ENCODE measurements at places on chromosomes 5 and 9.

DNA sequence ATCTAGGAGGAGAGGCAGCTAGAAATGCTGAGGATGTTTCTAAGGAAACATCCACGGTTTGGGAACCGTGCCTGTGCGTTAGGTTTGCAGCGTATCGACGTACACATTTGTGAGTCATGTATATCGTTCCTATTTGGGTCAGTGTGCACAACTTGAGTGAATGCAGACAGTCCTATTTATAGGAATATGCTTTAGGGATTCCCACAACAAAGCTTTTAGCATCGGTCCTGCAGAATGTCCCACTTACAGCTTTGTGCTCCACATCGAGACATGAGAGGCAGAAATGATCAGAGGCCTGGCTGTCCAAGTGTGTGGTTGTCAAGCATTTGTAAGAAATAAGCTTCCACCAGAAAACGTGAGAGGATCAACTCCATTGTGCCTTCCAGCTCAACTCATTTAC lies 1282.7 kb upstream of the WWC1 start:
- DNase-seq, result no peak

DNA sequence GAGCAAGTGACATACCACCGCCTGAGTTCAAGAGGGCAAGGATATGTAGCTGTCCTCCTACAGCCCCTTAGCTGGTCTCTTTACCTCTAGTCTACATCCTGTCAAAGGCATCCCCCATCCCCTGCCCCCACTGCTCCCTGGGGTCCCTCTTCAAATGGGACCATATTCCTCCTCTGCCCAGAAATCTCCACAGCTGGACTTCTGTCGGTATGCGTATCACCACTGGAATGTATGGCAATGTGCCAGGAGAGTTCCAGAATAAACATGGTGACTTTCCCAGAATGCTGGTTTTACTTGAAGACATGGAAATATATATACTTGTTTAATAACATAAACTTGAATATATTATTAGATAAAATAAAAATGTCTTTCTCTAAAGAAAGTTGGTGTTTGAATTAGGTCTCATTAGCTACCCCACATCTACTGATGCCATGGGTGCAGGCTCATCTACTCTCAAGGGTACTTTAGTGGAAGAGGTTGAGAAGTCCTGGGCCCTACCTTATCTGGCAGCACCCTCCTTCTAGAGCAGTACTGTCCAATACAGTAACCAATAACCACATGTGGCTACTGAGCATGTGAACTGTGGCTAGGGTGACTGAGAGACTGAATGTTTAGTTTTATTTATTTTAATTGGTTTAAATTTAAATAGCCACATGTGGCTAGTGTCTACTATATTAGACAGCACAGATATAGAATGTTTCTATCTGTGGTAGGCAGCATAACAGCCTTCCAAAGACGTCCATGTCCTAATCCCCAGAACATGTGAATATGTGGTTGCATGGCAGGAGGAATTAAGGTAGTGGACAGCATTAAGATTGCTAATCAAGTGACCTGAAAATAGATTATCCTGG lies 181.7 kb upstream of the SLC30A5 start:
- DNase-seq, result no peak

DNA sequence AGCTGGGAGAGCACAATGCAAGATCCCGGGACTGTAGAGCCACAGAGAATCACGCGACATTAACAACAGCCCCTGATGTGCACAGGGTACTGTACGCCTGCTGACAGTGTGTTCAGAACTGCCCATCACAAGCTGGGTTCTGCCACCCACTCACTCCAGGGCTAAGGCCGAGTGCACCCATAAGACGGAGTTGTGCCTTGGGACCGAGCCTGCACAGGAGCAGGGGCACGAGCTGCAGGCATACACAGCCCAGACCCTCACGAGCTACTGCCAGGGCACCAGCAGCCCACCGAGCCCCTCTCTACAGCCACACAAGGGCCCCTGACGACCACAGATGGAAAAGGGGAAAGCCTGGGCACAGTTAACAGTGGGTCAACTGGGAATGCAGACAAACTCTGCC lies 67.8 kb downstream of the CAMSAP1 start:
- no peak for DNase-seq

DNA sequence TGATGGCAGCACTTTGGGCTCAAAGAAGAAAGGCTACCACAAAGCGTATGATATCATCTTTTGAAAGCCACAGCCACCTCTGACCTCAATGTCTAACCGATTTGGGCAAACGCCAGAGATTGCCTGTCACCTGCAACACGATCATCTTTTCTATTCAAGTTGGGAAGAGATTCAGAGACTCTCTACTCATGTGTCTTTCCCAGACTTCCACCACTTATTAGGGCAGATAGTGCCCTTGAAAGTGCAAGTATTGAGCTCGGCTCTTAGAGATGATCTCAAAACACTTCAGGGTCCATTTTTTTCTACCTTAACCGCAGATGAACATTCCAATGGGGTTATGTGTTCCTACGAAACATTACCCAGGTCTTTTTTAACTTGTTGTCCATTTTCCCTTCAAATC lies 213.7 kb downstream of the DRD1 start:
- no peak for DNase-seq

GRCh38 chr5:173743641-173744343 lies 127.3 kb upstream of the BOD1 start:
- no peak for DNase-seq

DNA sequence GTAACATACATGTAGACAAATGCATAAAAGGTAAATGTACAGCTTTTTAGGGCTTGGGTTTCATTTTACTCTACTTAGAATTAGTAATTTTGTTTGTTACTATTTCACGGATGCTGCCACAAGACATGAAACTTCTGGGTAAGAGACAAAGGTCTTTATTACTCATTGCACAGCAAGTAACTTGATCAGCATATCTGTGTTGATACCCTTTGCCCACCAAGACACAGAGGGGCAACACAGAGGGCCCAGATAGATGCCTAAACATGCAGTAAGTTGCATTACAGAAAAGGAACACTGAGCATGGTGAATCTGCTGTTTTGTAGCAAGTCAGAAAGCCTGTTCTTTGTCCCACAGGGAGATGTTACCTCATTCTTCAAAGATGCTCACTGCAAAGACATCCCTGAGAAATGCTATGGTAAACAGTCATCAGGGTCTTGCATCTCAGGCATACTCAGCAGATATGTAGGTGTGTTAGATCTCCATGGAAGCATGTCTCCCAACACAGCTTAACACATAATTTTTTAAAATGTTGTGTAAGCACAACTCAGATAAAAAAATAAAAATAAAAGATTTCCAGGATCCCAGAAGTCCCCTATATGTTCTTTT lies 10.3 kb downstream of the ITGA2 start:
- no peak for DNase-seq

- peak; percentile 31 for DNase-seq
Measured at GRCh38 chr9:106420511-106420944, 442.4 kb upstream of the ZNF462 start.

GRCh38 chr5:59562756-59563389 lies 330.7 kb downstream of the PDE4D start:
- DNase-seq, result no peak

- no peak for DNase-seq
Measured at GRCh38 chr9:98010445-98010844, 27.3 kb downstream of the ANP32B start.

GRCh38 chr5:400282-401145 lies 42.5 kb upstream of the EXOC3 start:
- DNase-seq, result no peak

GRCh38 chr5:120451445-120451844 lies 12.7 kb upstream of the PRR16 start:
- no peak for DNase-seq

- DNase-seq, result no peak
Measured at GRCh38 chr5:5351288-5351979, 71.0 kb upstream of the ICE1 start.

All from renal pelvis (tissue), 12 donors.